ENCODE measurements at places on chromosomes 13 and 19.
A peak's percentile ranks its signal among the peaks of the same experiment; 100 is the strongest.

DNA sequence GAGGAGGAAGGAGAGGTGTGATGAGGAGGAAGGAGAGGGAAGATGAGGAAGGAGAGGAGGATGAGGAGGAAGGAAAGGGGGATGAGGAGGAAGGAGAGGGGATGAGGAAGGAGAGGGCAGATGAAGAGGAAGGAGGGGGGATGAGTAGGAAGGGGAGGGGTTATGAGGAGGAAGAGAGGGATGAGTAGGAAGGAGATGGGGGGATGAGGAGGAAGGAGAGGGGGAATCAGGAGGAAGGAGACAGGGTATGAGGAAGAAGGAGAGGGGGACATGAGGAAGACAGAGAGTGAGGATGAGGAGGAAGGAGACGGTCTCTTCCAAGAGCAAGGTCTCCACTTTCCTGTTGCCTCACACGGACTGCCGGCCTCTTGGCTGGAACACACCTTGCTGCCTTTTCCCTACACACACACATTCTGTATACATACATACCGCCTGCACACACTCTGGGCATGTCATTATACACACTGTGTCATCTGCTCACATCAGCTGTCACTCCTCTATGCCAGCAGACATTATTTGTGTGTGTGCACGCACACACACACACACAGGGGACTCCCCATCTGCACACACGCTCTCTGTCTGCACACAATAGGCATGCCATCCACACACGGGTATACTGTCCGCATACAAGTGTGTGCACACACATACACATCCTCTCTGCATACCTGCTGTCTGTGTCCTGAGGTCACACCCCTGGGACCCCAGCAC is 11.1 kb upstream of the VSTM2B start:
- no peak for DNase-seq

DNA sequence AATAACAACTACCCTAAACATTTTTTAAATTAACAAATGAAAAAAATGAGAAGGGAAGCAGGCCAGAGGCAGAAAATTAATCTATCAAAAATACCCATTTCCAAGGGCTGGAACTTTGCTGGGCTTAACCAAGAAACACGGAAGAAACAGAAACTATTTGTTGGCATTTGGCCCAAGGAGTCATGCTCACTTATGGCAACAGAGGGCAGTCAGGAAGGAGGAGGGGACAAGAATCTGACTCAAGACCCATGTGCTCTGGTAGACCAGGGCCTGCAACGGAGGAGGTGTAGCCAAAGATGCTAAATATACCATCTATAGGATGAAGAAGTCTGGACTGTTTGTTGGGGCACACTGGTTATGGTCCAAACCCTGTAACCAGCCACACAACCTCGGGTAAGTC is 496.7 kb downstream of the COG6 start:
- peak; percentile 73 for DNase-seq

GRCh38 chr19:51422053-51422448 is 4.6 kb upstream of the SIGLEC10 start:
- peak; percentile 66 for DNase-seq

DNA sequence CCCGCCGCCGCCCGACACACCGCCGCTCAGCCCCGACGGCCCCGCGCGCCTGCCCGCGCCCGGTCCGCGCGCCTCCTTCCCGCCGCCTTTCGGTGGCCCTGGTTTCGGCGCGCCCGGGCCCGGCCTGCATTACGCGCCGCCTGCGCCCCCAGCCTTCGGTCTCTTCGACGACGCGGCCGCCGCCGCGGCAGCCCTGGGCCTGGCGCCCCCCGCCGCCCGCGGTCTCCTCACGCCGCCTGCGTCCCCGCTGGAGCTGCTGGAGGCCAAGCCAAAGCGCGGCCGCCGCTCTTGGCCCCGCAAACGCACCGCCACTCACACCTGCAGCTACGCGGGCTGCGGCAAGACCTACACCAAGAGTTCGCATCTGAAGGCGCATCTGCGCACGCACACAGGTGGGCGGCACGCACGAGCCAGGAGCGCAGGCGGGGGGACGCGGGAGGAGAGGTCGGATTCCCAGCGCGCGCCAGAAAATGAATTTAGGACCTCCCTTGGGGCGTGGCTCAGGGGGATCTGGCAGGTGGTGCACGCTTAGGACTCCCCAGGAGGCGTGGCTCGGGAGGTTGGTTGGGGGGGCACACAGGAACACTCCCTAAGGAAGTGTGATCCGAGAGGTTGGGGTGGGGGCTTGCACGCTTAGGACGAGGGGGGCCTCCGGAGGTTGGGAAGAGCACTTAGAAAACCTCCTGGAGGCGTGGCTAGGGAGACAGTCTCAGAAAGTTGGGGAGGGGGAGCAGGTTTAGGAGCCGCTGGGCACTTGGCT is 1.2 kb downstream of the KLF2 start:
- no peak for DNase-seq

DNA sequence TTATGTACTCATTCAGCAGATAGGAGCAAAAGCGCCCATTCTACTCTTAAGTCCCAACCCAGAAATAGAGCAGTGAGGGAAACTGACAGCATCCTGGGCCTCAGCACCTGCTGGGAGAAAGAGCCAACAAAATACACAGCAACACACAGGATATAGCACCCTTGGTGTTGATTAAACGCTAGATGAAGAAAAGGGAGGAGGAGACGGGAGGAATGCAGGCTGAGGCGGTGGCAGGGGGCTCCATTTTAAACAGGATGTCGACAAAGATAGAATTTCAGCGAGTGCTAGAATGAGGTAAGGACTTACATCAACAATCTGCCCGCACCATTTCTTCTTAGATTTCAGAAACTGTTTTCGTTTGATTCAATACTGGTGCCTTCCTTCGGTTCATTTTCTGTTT is 4.6 kb upstream of the RAB20 start:
- no peak for DNase-seq

DNA sequence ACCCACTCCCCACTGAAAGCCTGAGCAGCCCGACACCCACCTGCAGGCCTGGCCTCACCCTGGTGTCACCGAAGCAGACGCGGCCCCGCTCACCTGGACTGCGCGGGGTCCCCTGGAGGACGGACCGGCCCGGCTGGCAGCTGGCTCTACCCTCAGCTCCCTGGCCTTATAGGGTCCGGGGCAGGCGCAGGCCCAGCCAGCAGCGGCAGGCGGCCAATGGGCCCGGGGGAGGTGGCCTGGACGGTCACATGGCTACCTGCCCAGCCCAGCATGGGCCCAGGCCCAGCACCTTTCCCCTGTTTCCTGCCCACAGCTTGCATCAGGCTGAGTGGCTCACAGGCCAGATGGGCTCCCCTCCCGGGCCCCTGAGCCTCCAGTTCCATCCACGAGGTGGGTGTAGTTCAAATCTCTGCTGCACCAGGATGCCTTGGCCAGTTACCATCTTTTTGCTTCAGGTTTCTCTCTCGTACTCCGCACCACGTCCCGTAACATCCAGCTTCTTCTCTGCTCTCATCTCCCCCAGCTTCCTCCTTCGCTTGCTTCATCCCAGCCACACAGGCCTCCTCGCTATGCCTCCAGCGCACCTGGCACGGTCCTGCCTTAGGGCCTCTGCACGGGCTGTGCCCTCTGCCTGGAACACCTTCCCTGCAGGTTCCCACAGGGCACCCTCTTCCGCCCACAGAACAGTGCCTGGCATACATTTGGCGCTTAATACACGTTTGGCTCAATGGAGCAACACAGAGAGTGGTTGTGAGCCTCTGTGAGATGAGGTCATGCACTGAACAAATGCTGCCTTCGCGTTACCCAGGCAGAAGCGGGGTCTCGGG is at the start of gene PLIN4:
PLIN4 (minus strand) TSS at position 142 of the 827 bp plus-strand sequence. CDS start 214 bp downstream, outside the sequence.
- no peak for DNase-seq

DNA sequence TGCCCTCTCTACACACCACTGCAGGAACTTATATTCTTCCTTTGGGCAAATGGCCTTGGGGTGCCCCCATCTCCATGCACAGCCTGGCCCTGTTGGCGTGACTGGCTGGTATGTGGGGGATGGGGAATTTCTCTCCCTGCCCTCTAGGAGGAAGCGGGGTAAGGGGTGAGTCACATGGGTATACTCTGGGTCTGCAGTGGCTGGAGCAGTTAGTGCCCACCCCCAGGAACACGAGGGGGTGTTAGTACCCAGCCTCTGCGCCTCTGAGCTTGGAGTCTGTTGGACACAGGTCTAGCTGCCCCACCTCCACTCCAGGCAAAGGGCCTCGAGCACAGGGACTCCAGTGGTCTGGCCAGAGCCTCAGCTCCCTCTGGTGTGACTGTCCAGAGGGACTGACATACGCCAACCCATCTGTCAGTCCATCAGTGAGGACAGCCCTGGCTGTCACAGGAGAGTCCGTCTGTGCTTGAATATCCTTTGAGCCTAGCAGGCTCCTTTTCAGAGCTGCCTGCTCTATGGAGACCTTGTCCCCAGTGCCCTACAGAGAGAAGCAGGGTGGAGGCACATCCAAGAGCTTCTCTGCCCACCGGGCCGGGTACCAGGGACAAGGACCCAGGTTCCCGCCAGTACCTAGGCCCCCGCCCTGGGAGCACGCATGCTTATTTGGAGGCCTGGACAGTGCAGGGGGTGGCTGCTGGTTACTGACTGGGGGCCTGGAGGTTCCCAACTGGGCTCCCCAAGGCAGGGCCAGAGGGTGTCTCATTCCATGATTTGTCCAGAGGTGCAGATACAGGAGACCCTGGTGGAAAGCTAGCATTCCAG is 66.6 kb downstream of the CHST8 start:
- DNase-seq = no peak
